PC-9 (cell line): ENCODE measurements at places on chromosomes 1 and 21. TPM values are rescaled to one million over a fixed set of nuclear protein-coding genes. Genes with fewer than 3 reads are reported as not detected.

Gene USP16
- total RNA-seq: 18.6 and 24.6 TPM in 2 replicates

Gene RGL1
- 2.1 and 2.6 TPM in 2 replicates for total RNA-seq

Gene COL24A1
- total RNA-seq: 0.08 and 0.15 TPM in 2 replicates

Gene SPRR2G
- total RNA-seq: not detected in 2 replicates

Gene KLHDC9
- total RNA-seq: 5.6 and 7.4 TPM in 2 replicates

Gene RGS21
- not detected in 2 replicates for total RNA-seq

Gene KLHDC7A
- total RNA-seq: 0.20 TPM in 1 of 2 replicates, not detected in the other

Gene CD1E
- total RNA-seq: not detected in 2 replicates

Gene COPA
- total RNA-seq: 146 and 147 TPM in 2 replicates

Gene C1orf87
- not detected in 2 replicates for total RNA-seq

Gene HES2
- 2.1 and 4.2 TPM in 2 replicates for total RNA-seq

Gene CD5L
- not detected in 2 replicates for total RNA-seq
